Stimulated activated CD8-positive, alpha-beta memory T cell treated with anti-CD3 and anti-CD28 coated beads, Interleukin-7, amount 100 ng/mL, for 1 hour (primary cell): ENCODE measurements at places on chromosomes 2 and 18.

DNA sequence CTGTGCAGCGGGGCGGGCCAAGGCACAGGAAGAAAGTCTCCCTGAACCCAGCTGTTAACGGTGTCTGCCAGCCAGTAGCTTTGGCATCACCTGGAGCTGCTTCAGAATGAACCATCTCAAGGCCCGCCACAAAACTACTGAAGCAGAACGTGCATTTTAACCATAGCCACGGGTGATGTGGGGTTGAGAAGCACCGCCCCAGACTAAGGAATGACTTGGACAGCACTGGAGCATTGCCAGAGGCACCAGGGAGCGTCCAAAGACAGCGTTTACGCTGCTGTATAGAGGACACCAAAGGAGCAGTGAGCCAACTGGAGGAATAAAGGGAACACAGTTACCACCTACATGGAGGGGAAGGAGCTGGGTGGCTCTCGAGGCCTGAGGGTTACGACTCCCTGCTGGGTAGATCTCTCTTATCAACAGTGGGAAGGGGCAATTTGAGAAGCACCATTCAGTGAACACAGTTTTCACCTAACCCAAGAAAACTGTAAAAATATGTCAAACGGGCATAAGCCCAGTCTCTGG is 28.4 kb upstream of the LONRF2 start:
- no peak for DNase-seq

DNA sequence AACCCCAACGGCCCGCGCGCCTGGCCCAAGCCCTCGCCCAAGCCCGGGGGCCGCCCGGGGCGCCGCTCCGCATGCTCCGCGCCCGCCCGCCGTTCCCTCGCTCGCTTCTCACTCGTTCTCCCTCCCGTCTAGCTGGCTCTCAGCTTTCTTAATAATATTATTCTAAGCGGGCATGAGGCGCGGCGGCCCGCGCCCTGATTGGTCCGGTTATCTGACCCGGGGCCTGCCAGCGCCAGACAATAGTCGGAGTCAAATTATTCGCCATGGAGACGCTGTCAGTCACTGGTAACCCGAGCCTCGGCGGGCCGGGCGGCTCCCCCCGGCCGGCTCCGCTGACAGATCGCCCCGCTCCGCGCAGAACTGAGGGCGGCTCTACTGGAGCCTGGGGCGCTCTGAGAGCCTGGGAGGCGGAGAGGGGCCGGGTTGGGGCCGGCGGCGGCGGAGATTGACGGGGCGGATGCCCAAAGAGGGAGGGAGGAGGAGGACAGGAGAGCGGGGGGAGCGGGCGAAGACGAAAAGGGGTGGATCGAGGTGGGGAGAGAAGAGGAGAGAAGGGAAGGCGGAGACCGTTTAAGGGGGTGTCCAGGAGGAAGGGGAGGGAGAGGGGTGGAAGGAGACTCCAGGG is at the start of gene SIX2:
SIX2 (minus strand) TSS at position 150 of the 625 bp plus-strand sequence. CDS start 342 bp downstream, outside the sequence.
- DNase-seq = no peak

- DNase-seq = no peak
Observed at GRCh38 chr18:21112543-21113105, 1.0 kb upstream of the ROCK1 start.

DNA sequence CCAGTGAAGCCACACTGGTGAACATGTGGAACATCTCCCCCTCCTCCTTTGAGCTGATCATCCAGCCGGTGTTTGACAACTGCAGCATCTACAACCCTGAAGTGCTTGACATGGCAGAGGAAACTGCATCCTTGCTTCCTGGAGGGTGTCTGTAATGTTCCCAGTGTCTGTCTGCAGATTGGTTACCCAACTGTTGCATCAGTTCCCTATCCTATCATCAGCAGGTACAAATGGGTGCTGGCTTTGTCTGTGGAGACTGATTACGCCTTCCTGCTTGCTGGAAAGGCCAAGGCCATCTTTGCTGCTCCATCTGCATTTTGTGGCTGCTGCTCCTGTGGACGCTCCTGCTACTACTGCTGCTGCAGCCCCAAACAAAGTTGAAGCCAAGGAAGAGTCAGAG is 83.5 kb downstream of the SKA1 start:
- DNase-seq = no peak

DNA sequence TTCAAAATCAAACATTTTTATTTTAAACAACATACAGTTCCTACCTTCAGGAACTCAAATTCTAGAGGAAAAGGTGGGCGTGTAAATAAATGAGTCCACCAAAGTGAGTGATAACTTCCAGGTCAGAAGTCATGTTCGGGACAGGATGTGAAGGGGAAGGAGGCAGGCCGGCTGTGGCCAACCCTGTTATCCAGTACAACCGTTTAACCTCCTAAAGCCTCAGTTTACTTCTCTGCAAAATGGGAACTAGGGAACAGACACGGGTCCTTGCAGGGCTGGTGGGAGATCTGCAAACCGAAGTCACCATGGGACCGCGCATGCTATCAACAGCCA is 373 bp downstream of the EIPR1 start:
- no peak for DNase-seq

GRCh38 chr2:132726155-132726554 is 56.1 kb upstream of the LYPD1 start:
- DNase-seq = no peak

DNA sequence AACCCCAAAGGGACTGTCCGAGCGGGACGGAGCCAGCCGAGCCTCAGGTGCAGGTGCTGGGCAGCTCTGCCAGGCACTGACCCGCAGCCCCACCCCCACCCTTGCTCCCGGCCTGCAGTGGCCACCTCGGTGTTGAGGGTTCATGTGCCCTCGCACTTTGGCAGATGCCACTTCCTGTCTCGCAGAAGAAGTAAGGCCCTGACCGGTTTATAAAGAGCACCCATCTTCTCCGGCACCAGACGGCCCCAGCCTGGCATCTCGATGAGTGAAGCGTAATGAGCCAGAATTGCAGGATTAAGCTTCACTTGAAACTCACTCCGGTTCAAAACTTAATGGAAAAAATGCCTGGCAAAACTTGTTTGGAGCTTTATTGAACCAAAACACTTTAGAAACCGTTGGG is 10.9 kb upstream of the NFATC1 start:
- DNase-seq = no peak

- DNase-seq = no peak
Observed at GRCh38 chr2:160352500-160352899, 141.1 kb downstream of the RBMS1 start.

- no peak for DNase-seq
Observed at GRCh38 chr2:28185153-28185552, 207.5 kb upstream of the FOSL2 start.

DNA sequence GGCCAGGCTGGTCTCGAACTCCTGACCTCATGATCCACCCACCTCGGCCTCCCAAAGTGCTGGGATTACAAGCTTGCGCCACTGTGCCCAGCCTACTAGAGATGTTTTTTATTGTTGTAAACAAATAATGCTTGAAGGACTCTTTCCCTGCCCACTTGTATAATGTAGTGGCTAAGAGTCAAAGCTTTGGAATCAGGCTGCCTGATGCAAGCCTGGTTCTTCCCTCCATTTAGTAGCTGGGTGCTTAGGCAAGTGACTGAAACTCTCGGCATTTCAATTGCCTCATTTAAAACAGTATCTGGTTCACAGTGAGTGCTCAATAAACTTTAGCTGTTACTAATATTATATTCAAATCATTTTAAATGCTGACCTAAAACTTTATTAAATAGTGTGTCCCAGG is 264.0 kb upstream of the FBXO11 start:
- no peak for DNase-seq

DNA sequence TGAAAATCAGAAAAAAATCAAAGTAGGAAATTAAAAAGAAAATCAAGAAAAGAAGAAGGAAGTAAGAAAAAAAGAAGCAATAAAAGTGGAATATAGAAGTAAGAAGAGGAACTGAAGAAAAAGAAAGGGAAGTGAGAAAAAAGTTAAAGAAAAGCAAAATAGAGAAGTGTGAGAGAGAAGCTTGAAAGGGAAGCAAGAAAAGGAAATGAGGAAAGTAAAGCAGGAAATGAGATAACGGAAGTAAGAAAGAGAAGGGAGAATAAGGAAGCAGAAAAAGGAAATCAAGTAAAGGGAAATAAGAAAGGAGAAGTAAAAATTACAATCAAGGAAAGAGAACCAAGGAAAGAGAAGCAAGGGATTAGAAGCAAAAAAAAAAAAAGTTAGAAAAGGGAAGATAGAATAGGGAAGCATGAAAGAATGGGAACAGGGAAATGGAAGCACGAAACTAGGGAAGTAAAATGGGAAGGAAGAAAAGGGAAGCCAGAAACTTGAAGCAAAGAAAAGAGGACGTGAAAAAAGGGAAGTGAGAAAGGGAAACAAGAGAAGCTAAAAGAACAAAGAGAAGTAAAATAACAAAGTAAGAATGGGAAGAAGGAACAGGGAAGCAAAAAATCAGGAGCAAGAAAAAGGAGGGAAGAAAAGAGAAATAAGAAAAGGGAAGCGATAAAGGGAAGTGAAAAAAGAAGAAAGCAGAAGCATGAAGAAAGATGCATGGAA is 243.3 kb upstream of the NCKAP5 start:
- no peak for DNase-seq

DNA sequence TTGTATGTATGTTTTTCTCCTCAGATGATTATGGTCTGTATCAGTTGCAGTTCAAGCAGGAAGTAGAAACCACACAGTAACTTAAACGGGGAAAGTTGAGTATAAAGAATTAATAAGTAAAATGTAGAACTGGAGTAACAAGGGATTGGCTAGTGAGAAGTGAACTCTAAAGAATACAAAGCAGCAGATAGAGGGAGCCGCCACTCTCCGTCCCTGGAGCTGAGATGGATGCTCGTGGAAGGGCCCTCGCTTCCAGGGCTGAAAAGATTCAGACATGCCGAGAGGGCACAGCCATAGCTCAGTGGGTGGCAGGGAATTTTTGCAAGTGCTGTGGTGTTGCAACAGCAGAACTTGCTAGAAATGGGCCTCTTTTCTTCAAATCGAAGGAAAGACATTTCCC is 155.8 kb downstream of the COL6A3 start:
- no peak for DNase-seq

DNA sequence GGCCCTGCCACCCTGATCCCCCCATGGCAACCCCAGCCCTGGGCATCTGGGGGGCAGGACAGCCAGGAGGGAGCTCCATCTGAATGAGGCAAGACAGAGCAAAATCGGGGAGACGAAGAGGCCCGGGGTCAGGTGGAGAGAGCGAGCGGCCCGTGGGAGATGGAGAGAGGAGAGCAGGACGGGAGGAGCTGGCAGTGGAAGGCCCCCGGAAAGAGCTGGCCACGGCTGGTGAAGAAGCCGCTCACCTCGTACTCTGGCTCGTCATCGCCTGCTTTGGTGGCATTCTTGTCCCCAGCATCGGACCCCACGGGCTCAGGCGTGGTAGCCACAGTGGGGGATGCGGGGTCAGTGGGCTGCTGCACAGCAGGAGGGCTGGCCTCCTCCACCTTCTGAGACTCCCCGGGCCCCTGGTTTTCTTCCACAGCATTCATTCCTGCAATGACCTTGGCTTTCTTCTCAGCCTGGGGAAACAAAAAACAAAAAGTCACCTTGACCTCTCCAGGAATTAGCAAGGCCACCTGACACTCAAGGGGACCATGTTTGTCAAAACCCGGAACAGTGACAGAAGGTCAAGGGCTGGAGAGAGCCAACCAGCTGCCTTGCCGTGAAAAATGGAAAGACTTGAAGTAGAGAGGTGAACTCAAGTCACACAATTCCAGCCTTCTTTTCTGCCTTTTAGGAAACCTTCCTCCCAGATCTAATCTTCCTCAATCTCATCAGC is 79.6 kb upstream of the POMC start:
- no peak for DNase-seq

DNA sequence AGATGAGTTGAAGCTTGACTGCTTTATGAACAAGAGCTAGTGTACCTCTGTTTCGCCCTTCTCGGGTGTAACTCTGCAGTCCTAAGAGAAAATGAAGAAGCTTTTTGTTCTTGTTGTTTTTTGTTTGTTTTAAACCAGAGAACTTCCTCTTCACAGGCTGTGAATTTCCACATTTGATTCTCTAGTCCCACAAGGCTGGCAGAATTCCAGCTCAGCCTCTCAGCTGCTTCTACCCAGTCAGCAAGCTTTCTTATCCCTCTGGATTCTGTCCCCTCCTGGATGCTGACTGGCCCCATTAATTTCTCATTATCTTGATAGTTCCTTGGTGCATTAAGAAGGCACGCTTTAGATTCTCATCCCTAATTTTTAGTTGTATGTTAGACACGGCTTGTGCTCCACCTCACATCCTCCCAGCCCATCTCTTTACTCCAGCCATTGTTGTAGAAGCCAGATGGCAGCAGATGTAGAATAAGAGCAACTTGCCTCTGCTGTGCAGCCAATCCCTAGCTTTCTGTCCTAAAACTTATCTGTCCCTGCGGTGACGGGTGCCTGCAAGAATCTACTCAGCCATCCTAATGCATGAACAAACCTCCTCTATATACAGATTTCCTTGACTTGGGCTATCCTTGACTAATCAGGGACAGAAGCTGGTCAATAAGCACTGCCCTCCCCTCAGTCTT is 12.3 kb upstream of the RESP18 start:
- no peak for DNase-seq

DNA sequence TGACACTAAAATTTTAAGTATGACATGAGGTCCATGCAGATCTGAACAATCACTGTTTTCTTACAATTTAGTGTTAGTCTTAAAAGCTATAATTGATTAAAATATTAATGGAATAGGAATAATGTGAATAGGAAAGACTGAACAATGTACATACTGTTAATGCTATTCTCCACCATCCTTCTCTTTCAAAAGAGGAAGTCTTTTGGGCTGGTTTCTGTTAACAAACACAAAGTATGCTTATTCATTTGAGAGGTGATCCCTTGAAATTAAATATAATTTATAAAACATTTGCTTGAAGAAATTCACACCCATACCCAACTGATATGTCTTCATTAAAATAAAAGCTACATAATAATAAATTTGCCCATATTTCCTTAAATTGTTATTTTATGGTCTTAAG is 2.3 kb downstream of the STPG4 start:
- no peak for DNase-seq

DNA sequence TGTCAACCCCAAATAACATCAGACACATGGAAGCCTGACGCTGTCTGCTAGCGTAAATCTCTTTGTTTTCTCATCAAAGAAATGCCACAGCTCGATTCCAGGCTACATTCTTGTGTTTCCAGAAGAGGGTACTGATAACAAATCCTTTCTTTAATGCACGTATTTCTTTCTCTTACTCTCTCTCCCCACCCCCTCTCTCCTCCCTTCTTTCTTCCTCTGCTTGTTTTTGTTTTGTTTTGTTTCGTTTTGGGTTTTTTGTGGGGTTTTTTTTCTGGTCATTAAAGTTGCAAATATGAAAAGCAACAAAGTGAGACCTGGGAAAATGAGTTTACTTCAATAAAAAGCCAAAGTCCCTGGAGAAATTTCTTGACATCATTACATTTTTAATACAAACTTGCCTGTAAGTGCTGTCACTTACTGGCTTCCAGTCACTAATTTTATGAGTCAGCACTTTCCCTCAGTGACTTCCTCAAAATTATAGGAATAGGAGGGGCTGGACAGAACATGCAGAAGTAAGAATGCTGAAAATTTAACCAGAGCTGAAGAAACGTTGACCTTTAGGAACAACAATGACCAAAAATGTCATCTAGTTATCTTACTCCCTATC is 106.7 kb upstream of the NABP1 start:
- DNase-seq = no peak

- no peak for DNase-seq
Observed at GRCh38 chr2:160372585-160372984, 121.0 kb downstream of the RBMS1 start.
